ENCODE measurements at places on chromosomes 6 and 20. TPM values are rescaled to one million over a fixed set of nuclear protein-coding genes. Genes with fewer than 3 reads are reported as not detected.

DNA sequence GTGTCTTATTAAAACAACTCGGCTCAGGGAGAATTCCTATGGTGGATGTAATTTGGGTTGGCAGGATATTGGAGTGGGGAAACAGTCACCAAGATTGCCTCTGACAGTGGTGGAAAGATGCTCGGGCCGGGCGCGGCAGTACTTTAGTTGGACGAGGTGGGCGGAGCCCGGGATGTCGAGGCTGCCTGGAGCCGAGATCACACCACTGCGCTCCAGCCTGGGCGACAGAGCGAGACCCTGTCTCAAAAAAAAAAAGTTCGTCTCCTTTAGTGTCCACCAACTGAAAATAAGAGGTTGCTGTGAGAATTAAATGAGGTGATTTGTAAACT, 621 bp downstream of the NOL7 start:
- no peak for DNase-seq

HLA-DRA gene
- not detected for total RNA-seq

DNA sequence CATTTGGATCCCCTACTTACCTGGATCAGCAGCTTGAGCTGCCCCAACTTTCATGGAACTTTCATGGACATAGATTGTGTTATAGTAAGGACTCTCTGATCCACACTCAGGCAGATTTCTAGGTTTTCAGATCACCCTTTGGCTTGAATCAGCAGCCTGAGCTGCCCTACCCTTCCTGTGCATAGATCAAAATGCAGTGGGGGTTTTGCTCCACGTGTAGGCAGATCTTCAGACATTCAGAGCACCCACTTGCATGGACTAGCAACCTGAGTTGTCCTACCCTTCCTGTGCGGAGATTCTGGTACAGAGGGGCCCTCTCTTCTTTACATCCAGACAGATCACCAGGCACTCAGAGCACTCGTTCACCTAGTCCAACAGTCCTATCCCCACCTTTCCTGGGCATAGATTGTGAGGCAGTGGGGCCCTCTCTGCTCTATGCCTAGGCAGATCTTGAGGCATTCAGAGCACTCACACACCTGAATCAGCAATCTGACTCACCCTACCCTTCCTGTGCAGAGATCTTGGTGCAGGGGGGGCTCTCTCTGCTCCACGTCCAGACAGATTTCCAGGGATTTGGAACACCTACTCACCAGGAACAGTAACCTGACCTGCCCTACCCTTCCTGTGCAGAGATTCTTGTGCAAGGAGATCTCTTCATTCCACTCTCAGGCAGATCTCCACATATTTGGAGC, 705.2 kb upstream of the NRSN1 start:
- no peak for DNase-seq

RNF144B gene
- 97.3 TPM for total RNA-seq

NKX2-4 gene
- total RNA-seq, result not detected

DNA sequence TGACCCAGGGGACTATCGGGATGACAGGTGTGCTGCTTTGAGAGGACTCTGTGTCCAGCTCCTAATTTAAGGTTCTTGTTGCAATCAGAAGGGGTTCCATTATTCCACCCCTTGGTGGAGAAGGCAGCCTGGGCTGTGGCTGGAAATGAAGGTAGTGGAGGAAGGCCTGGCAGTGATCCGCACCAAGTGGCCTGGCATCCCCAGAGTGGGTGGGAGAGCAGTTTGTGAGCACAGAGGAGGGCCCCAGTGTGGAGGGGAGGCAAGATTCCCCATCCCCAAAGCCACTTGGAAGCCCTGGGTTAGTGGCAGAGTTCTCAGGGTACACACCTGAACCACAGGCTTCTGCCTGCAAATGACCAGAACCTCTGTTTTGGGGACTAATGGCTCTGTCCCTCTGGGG, 2.3 kb downstream of the TGM3 start:
- DNase-seq, result no peak

GRCh38 chr6:148466158-148466557, 123.5 kb downstream of the SASH1 start:
- no peak for DNase-seq

DNA sequence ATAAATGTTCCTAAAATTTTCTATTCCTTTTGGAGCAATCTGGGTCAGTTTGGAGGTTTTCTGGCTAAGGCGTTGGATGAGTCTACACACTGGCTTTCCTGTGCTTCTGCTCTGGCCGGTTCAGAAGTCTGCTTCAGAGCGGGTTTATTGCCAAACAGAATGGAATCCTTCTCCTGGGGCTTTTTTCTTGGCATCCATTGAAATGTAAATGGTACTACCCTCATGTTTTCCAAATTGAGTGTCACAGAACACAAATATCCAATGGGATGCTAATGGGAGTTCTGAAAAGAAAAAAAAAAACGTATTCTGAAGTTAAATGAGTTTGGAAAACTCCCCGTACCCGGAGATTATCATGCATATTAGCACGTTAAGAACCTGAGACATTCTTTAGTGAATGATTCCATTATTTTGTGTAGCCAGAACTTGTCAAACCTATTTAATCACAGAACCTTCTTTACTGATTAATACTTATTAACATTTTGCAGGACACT, 930.3 kb downstream of the QKI start:
- no peak for DNase-seq

Data from endothelial cell of umbilical vein (primary cell).